ENCODE measurements at places on chromosomes 4 and X. TPM values are rescaled to one million over a fixed set of nuclear protein-coding genes. Genes with fewer than 3 reads are reported as not detected.
A peak's percentile ranks its signal among the peaks of the same experiment; 100 is the strongest.

GRCh38 chrX:133475953-133476352 lies 60.7 kb upstream of the GPC4 start:
- no peak for DNase-seq

DNA sequence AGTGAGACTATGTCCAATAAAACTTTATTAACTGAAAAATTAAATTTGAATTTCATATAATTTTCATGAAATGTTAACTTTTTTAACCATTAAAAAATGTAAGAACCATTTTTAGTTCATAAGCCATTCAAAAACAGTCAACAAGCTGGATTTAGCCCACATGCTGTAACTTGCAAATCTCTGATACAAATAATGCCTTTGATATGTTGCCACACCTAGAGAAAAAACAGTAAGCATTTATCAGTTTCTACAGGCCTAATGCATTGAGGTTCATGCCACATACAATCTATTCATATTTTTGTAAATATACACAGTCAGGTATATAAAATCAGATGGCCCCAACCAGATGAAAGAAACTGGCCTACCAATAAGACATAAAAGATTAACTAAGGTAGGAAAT lies 52.8 kb downstream of the LCORL start:
- no peak for DNase-seq

DNA sequence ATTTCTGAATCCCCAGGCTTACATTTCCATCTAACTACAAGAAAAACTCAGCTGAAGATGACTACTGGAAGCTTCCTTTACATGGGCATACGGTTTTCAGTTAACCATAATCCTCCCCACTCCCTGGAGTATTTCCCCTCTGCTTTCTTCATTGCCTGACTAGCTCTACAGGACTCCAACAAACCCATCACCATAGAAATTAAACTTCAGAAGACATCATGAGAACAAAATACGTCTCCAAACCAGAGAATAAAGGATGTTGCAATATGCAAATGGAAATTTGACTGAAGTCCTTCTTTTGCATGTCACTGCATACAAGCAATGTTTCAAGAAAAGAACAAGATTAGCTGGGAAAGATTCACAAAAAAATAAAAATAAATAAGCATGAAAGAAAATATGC lies 170.2 kb upstream of the PCDH18 start:
- DNase-seq = no peak

- DNase-seq = no peak
Observed at GRCh38 chr4:95325665-95326064, 223.1 kb downstream of the UNC5C start.

FAM199X gene
- total RNA-seq = 16.7 TPM

DNA sequence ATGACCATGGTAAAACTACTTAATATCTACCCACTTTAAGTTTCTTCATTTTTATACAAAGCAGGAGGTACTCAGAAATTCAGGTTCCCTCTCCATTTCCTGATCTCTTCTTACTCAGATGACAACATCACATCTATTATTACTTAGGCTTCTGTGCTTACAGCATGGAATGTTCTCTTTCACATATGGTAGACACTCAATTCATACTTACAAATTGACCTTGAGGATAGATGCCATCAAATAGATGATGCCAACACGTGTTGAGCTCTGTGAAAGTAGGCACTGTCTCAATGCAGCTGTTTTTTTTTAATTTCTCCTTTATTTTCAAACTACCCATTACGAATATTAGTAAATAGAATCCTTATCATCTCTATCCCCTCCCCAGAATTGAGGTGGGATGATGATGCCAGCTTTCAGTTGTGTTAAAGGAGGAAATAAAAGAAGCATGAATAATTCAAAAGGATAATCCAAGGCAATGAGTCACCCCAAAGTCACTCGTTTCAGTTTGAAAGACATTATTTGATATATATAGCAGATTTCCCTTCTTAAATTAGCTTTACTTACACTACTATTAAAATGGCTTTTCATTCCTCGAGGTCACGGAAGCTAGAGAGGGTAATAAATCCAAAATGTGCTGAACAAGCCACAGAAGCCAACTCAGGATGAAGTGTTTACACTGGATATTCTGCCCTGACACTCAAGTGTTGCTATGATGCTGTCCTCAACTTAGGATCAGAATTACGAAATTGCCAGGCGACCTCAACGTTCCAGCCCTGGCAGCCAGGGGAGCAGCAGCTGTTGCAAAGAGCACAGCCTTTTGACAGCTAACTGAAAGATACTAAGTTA lies 124.2 kb upstream of the EOLA2 start:
- DNase-seq = peak; percentile 36

SLC16A2 gene
- 28.5 TPM for total RNA-seq

DNA sequence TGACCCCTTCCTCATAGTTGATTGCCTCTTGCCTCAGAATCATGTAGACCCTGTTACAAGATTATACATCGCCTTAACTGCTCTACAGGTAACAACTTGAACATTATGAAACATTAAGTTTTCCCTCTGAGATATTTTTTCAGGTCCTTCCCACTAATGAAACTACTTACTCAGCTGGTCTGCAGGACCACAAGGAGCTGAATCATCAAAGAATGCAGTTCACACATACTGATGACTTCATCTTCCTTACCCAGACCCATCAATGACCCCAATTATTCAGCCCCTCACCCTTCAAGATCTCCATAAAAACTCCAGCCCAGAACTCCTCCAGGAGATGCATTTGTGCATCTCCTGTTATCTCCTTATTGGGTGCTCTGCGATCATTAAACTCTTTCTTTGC lies 720.9 kb downstream of the RAPGEF2 start:
- DNase-seq = no peak

KIAA0232 gene
- 28.7 TPM for total RNA-seq

SLBP gene
- 89.1 TPM for total RNA-seq

GRCh38 chr4:182427554-182427953 lies 184.4 kb downstream of the TENM3 start:
- DNase-seq = peak; percentile 6

GRCh38 chr4:95640311-95640710 lies 91.5 kb upstream of the UNC5C start:
- no peak for DNase-seq

DNA sequence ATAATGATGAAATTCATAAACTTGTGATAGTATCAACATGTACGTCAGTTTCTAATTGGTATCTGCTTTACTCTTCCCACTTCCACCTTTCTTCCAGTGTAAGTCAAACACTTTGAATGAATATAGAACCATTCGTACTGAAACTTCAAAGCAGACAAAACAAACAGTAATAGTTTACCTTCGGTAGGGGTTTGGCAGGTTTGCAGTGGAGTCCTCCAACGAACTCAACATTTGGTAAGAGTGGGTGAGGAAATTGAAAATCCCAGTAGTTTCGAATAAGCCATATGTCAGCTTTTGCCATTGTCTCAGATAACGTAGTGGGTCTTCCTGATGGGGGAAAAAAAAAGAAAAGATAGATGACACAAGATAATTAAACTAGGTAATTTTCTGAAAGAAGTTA lies 2.2 kb downstream of the UGT2B4 start:
- DNase-seq = no peak

Measured in fibroblast of the aortic adventitia (primary cell).